ENCODE measurements at places on chromosomes 1 and 21.

- peak; percentile 63 for DNase-seq
Observed at GRCh38 chr1:91501523-91501851, 836 bp downstream of the CDC7 start.

GRCh38 chr1:109527846-109528695 lies 11.6 kb upstream of the GPR61 start:
- no peak for DNase-seq

- no peak for DNase-seq
Observed at GRCh38 chr1:70874818-70875217, 172.8 kb downstream of the PTGER3 start.

DNA sequence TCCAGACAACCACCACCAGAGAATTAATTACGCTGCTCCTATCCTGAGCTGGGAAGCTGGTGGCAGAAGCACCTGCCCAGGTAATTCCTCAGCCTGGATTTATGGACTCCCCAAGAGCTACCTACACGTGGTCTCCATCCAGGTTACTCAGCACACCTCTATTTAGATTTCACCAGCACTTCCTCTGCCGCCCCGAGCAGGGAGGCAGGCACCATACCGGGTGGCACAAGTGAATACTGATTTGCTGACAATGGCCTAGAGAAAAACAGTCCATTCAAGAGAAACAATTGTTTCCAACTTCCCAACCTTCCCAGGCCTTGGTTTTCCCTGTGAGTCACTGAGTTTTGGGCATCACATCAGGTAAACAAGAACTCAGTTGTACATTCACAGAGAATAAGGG lies 134.3 kb downstream of the MATN1 start:
- DNase-seq = no peak

GRCh38 chr1:42924851-42925760 lies 33.6 kb downstream of the SLC2A1 start:
- peak; percentile 54 for DNase-seq

All from midbrain (tissue), 1 donor.